Gastrocnemius medialis (tissue), 4 donors: ENCODE measurements at places on chromosomes 1 and 21. TPM values are rescaled to one million over a fixed set of nuclear protein-coding genes. Genes with fewer than 3 reads are reported as not detected.
A peak's percentile ranks its signal among the peaks of the same experiment; 100 is the strongest.

RHD gene
- total RNA-seq = not detected

TMCO4 gene
- 0.95 TPM for total RNA-seq

CLCA4 gene
- total RNA-seq = not detected

COL8A2 gene
- 1.6 TPM for total RNA-seq

NTNG1 gene
- total RNA-seq = not detected

OXCT2 gene
- total RNA-seq = 0.86 TPM

CRNN gene
- total RNA-seq = not detected

GSTM1 gene
- 30.3 TPM for total RNA-seq

TMEM222 gene
- total RNA-seq = 16.5 TPM

SELL gene
- 0.24 TPM for total RNA-seq

DNA sequence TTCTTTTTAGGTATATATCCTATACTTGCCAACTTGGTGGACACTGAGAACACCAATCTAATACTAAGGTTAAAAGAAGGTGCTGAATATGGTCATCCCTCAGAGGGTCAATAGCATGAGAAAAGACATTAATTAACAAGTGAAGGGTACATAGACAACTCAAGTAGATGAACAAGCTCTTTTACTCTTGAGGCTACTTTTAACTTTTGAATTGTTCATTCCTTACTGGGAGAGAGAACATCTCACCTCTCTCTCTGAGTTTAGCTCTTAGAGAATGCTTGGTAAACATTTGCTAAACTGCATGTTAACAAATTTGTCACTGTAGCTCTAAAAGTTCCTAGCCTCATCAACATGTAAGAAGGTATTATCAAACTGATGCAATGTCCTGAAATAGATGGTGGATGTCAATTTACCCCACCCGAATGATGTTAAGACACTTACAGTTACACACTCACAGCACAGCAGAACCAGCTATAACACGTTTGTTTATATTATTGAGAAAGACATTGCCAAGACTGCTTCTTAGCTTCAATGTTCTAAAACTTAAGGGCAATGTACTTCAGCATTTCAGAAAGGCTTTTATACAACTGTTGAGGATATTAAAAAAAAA lies 35.9 kb downstream of the HEATR1 start:
- DNase-seq = no peak

- no peak for DNase-seq
Observed at GRCh38 chr1:155801149-155801548, 55.9 kb downstream of the GON4L start.

DNA sequence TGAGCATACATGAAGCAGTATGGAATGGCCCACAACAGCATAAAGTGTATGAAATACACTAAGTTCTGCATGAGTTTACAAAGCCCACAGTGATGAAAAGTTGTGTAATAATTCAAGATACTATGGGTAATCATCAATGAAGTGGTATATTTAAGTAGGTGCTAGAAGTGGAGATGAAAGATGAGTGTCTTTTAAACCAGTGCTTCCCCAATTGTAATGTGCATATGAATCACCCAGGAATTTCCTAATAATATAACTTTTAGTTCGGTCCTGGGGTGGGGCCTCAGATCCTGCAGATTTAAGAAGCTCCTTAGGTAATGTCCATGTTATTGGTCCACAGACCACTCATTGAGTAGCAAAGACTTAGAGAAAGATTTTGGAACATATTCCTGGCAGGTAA lies 184.9 kb downstream of the DUSP10 start:
- DNase-seq = no peak

- no peak for DNase-seq
Observed at GRCh38 chr1:67677930-67678329, 7.1 kb upstream of the GADD45A start.

- DNase-seq = no peak
Observed at GRCh38 chr1:159261721-159262494, 40.2 kb upstream of the FCER1A start.

DNA sequence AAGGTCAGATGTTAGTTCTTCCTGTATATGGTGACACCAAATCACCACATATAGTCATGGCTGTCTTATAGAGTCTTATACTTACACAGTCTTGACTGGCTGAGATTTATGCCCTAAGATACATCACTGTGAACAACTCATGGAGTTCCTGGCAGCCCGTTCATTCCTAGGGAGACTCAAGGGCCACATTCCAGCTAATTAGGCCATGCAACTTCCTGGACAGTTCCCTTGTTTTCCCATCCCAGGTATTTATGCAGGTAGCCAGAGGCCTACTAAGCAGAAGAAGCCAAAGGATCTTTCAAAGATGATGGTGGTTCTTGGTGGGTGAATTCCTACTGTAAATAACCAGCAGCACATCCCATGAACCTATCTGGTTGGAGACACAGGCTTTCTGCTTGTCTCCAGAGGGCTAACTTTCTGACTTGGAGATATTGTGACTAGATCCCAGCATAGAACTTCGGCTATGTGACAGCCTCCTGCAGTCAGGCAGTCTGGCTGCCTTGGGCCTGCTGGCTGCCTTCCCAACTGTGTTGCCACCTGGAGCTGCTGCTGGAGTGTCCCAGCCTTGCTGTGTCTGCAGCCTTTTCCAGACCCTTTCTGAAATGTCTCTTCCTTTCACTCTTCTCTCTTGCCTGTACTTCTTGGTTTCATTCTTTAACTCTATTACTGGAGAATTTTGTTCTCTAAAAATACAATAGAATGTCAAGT lies 283.8 kb downstream of the CACNA1E start:
- DNase-seq = no peak

DNA sequence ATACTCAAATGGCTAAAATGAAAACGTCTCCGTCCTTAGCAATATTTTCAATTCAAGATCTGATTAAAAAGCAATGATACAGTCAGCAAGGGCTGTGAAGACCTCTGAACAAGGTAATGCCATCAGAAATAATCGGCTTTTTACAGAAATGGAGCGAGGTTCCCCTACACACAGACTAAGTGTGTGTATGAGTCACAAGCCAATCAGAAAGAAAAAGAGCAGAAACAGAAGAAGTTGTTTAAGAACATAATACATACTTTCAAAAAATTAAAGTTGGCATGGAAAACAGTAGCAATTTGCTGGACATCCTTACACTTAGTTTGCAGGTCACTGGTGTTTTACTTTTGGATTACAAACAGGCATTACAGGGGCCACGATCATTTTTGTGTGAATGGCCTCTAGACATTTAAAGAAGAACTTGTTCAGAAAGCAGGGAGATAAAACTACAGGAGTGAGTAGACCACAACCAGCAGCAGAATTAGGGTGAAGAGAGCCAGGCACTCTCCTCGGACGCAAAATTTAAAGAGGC lies 350.0 kb upstream of the RUNX1 start:
- DNase-seq = no peak

- no peak for DNase-seq
Observed at GRCh38 chr1:171530676-171531075, 45.3 kb downstream of the PRRC2C start.

- DNase-seq = no peak
Observed at GRCh38 chr1:152109231-152109997, 5.8 kb downstream of the TCHH start.

DNA sequence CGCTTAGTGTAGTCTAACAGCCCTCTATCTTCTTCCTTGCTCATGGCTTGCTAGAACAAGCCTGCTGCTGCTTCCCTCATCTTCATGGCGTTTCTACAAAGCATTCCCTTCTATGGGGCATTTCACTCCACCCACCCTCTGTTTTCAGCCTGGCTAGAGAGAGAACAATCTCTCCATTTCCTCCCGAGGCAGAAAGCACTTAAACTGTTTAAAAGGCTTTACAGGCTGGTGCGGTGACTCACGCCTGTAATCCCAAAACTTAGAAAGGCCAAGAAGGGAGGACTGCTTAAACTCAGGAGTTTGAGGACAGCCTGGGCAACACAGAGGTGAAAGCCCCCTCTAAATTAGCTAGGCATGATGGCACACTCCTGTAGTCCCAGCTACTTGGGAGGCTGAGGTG lies 17.8 kb downstream of the ORC1 start:
- DNase-seq = no peak

GRCh38 chr1:241825581-241825980 lies 22.4 kb upstream of the EXO1 start:
- DNase-seq = no peak

DNA sequence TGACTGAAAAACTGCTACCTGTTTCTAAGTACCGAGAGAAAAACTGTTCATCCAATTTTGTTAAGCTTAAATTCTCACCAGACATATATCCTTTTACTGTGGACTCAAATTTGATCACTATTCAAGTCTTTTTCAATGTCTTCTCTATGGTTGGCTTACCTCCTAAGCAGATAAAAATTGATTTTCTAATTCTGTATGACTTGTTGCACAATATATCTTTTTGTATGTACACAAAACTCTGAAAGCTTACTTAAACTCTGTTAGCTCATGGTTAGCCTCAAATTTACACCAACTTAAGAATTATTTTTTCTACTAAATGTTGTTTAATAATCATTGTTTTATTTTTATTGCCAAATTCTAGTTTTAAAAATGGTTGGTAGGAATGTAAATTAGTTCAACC lies 715.4 kb downstream of the LTN1 start:
- DNase-seq = no peak

DNA sequence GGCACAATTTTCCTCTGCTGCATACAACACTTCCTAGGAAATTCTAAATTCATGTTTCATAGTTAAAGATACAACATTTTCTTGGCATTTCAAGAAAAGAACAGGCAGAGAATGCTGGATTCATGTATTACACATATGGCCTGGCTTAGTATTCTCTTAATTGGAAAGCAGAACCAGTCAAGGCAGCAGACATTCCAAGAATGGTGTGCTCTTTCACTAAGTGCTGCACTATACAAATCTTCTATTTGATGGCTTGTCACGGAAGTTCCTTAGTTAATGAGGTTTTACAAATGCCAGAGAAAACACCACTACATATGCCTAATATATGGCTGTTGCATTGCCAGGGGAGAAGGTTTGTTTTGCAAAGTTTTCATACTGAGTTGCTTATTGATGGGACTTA lies 80.8 kb upstream of the DYNLT5 start:
- no peak for DNase-seq

GRCh38 chr21:45386728-45387371 lies 18.1 kb upstream of the COL18A1 start:
- DNase-seq = peak; percentile 37

GRCh38 chr1:174713796-174714195 lies 266.0 kb downstream of the GPR52 start:
- no peak for DNase-seq

DNA sequence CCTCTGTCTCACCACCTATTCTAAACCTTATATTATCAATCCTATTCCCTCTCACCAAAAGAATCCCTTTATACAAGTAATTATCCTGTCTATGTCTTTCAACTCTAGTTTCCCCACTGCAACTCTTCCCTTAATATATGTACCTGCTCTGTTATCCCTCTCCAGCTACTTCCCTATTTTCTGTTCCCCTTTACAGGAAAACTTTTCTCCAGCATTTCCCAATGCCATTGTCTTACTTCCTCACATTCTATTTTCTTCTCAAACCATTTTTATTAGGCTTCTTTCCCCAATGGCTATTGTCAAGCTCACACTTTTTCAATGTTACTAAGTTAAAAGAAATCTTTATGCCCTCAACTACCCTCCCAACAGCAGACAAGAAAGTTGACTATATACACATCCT lies 11.6 kb downstream of the DPYD start:
- DNase-seq = no peak

GRCh38 chr21:30117631-30118030 lies 49.0 kb downstream of the CLDN17 start:
- no peak for DNase-seq

DNA sequence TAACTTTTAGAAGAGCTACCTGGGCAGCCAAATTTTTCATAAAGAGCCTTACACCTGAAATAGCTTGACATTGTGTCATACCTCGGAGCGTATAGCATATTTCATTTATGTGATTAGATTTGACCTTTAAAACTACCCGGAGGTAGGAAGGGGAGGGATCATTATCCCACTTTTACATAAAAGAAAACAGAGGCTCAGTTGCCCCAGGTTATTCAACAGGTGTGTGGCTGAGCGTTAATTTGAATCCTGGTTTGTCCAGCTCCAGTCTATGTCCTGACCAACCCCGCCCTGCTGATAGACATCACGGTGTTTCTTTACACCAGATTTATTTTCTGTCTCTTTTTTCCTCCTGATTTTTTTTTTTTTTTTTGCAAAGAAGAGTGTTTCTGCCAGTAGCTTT lies 39.7 kb downstream of the PBX1 start:
- DNase-seq = no peak

GRCh38 chr1:47709019-47709871 lies 271.4 kb downstream of the FOXD2 start:
- no peak for DNase-seq

DNA sequence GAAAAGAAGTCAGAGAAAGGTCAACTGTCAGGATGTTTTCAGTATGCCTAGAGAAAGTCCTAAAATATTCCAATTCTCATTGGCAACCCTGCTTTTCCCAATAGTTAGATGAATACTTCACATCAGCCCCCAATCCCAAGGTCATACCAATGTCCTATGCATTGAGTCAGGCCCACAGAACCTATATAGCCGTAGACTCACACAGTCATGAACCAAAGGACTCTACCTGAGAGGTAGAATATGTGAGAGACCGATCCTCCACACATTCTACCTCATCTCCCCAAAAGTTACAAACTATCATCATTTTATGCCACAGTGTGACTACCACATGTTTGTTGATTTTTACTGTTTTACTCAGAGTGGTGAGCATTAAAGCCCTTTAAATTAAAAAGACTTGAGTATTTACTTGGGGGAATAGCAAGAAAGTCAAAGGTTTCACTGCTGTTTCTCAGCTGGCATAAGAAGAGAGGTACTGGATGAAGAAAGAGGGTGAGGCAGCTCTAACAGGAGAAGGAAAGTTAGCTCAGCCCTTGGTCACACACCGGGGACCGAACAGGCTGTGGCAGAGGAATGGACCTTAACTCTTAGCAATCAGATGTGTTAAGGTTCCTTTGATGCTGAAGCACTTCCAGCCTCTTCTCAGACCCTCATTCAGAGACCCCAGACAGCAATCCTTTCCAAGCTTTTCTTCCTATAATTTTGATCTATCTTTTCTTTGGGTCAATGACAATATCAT lies 937 bp downstream of the CD48 start:
- no peak for DNase-seq

GRCh38 chr21:27419153-27419552 lies 452.3 kb upstream of the ADAMTS5 start:
- DNase-seq = no peak

DNA sequence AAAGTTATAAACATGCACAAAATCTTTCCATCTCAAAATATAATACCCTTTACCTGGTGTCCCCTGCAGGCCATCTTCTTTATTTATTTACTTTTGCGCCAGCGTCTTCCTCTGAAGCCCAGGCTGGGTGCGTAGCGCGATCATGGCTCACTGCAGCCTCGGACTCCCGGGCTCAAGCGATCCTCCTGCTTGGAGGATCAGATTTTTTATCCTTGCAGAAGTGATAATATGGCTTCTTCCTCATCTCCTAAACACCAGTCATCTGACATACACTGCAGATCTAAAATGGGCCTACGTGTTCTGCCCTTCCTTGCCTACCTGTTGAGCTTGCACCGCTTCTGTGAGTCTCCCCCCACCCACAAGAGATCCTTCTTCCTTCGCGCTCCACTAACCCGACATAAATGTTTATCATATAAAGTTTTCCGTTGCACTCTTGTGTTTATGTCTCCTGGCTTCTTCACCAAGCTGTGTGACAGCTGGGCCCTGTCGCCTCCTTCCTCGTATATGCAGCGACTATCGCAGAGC lies 506 bp upstream of the SRP9 start:
- no peak for DNase-seq
